ENCODE measurements at places on chromosomes 6 and 20. TPM values are rescaled to one million over a fixed set of nuclear protein-coding genes. Genes with fewer than 3 reads are reported as not detected.

DNA sequence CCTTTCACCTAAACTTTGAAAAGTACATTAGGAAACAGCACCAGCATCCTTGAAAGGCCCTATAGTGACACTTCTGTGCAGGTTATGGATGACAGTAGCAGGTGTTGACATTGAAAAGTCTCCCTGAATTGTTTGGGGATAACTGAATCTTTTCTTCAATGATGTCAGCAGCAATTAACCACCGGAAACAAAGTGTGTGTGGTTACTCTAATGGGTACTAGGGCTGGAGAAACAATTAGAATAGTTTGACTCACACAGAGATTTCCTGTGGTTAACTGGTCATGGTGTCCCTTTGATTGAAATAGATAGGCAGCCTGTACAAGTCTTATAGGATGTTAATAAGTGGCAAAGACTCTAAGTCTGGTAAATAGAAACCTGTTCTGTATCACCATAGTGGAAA lies 189.1 kb downstream of the TBX18 start:
- DNase-seq, result no peak

DNA sequence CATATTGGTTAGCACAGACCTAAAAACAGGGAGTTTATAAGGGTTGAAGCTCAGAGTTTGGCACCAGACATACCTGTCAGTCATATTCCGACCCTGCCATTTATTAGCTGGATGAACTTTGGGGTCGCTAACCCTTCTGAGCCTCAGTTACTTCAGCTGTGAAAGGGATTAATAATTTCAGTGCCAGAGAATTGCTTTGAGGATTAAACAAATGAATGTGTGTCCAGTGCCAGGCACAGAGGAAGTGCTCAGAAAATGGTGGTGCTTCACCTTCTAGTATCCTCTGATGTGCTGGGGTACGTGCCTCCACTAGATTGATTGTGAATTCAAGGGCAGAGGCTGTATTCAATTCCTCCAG lies 4.1 kb upstream of the EPB41L1 start:
- DNase-seq, result no peak

- peak; percentile 96 for DNase-seq
Observed at GRCh38 chr6:99424761-99425646, at the start of gene PNISR. TSS of gene PNISR (minus strand) at chr6:99425308. CDS start at chr6:99414659, 10,649 bp downstream.

GRCh38 chr6:35084041-35084491 lies 57.1 kb downstream of the TCP11 start:
- DNase-seq, result peak; percentile 83

DNA sequence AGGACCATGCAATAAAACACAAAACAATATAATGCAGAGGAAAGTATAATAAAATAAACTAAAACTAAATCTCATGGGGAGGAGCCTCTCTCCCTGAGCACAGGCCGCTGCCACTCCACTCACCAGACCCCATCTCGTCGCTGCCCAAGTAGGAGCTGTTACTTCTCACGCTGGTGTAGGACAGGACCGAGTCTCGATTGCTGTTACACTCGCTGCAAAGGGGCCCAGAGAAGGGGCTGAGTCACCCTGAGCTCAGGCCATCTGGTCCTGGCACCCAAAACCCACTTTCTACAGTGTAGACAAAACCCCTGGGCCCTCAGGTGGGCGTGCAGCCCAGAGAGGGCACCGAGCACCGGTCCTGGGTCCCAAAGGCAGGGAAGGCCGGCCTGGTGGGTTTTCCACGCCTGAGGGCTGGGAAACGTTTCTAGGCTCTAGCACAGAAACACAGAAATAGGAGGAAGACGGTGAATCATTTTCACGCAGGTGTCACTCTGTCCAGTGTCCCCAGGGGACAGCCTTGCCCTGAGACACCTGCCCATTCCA lies 183.4 kb downstream of the PREX1 start:
- no peak for DNase-seq

- no peak for DNase-seq
Observed at GRCh38 chr6:130922922-130923321, 95.7 kb downstream of the SMLR1 start.

DNA sequence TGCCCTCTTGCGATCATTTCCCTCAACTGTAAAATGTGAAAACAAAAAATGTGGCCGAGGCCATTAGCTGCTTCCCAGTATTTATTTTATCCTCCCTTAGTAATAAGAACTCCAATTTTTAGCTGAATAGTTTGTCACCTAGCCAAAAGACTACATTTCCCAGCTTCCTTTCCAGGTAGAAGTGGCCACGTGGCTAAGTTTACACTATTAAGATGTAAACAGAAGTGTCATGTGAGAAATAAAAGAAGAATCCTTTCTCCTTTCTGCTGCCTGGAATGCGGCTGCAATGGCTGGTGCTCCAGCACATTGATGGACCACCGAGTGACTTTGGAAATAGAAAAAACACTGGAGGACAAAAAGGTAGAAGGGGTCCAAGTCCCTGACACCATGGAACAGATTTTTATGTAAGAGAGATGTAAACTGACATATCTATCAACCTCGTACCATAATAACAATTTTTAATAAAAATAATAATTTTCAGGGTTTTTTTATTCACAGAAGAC lies 268.8 kb downstream of the PKHD1 start:
- no peak for DNase-seq

- DNase-seq, result no peak
Observed at GRCh38 chr20:34985461-34986310, 30.0 kb downstream of the MYH7B start.

- no peak for DNase-seq
Observed at GRCh38 chr6:15063253-15063853, 182.5 kb upstream of the JARID2 start.

DNA sequence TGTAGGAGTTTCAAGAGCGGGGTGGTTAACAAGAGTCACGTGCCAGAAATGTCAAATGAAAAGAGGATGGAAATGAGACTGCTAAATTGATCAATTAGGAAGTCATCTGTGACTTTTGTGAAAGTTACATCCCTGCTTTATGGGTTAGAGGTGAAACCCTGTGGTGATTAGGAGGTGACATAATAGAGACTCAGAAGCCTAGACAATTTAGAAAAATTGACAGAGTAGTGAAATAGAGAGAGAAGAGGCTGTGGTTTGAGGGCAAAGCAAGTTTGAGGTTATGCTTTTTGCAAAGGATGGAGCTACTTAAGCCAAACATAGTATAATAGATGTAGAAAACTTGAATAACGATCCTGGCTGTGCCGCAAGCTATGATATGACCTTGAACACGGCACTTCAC lies 71.8 kb downstream of the IMPG1 start:
- no peak for DNase-seq

DNA sequence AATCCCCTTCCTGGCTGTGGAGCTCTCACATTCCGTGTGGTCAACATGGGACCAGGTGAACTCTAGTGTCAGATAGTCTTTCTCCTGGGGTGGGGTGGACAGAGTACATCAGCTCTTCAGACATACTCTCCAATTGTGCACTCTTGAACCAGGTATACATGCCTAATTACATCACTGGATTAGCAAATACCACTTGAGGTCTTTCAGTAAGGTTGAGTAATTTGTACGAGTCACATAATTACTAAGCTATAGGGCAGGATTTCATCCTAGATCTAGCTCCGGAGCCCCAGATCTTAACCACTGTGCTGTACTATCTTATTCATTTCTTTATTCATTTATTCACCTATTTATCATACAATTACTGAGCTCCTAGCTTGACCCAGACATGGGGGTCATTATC lies 821.3 kb downstream of the TFAP2A start:
- no peak for DNase-seq

GRCh38 chr6:157821342-157822033 lies 1.6 kb upstream of the SNX9 start:
- no peak for DNase-seq

- no peak for DNase-seq
Observed at GRCh38 chr20:53157443-53158408, 185.6 kb downstream of the TSHZ2 start.

DNA sequence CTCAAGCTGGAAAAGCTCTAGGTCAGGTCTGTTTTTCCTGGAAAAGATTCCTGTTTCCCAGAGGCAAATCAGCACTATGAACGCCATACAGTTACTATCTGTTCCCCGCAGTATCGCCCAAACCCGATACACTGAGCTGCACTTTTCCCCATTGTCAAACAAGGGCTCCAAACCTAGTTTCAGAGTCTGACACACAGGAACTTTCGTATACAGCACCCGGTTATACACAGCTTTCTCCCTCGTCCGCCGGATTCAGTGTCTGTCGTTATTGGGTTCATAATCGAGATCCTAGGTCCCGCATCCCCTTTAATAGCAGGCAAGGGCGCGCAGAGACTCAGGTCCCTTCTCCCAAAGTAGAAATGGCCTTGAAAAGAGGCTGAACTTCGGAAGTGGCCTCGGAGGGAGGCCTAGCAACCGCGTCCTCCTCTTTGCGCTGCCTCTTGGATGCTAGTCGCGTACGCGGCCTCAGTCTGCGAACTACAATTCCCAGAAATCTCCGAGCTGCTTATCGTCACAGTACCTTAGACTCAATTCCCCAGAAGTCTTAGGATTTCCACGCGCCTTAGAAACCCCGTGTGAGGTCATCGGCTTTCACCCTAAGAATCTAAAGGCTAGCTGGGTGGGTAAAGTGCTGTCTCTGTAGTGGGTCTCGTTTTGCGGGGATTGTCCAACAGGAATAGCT lies 34.2 kb downstream of the ZNF391 start:
- no peak for DNase-seq

- DNase-seq, result no peak
Observed at GRCh38 chr6:36171573-36171972, 25.0 kb upstream of the BRPF3 start.

- DNase-seq, result no peak
Observed at GRCh38 chr20:57289391-57290177, 23.1 kb upstream of the BMP7 start.

DNA sequence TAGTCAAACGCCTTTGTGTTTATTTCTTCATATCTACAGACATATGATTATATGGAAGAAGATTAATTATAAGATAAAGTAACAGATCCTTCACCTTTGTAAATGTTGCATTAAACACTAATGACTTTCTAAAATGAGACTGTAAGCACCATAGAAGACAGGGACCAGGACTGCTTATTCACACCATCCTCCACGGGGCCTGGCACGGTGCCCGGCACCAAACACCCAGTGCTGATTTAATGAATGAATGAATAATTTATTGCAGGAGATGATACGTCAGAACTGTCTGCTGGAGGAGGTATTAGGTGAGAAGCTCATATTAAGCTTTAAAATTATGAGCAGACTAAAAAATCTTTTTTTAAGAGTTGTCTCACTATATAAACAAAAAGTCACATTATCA lies 88.3 kb downstream of the SLX4IP start:
- peak; percentile 81 for DNase-seq

DNA sequence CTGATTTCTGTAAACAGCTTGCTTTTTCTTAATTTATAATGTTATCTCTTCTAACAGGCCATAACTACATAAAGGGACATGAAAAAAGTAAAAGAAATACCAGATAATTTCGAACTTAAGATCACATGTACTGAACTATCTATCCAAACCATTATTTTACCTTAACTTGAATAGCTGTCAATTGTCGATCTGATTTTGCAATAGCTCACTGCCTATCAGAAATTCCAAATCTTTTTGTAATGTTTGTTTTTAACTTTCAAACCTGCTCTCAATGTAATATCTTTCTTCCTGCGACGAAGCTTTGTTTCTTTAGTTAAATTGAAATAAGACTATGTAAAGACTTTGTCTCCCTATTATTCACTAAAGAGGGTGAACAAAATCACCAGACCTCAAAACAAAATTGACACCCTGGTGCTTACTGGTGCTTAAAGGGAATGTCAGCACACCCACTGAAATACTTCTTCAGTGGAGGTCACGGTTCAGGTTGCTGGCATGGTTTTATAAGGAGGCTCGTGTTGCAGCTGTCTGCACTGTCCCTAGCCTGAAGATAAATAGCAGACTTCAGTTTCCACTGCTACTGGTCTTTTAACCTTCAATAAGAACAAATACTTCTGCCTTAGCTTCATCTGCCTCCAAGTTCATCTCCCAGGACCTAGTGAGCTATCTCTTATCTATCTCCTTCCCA lies 117.5 kb upstream of the QKI start:
- no peak for DNase-seq

- DNase-seq, result no peak
Observed at GRCh38 chr20:10357974-10358373, 76.0 kb downstream of the MKKS start.

GRCh38 chr6:17015144-17015543 lies 86.7 kb upstream of the STMND1 start:
- no peak for DNase-seq

- DNase-seq, result no peak
Observed at GRCh38 chr6:46203391-46204177, 32.8 kb upstream of the ENPP5 start.

DNA sequence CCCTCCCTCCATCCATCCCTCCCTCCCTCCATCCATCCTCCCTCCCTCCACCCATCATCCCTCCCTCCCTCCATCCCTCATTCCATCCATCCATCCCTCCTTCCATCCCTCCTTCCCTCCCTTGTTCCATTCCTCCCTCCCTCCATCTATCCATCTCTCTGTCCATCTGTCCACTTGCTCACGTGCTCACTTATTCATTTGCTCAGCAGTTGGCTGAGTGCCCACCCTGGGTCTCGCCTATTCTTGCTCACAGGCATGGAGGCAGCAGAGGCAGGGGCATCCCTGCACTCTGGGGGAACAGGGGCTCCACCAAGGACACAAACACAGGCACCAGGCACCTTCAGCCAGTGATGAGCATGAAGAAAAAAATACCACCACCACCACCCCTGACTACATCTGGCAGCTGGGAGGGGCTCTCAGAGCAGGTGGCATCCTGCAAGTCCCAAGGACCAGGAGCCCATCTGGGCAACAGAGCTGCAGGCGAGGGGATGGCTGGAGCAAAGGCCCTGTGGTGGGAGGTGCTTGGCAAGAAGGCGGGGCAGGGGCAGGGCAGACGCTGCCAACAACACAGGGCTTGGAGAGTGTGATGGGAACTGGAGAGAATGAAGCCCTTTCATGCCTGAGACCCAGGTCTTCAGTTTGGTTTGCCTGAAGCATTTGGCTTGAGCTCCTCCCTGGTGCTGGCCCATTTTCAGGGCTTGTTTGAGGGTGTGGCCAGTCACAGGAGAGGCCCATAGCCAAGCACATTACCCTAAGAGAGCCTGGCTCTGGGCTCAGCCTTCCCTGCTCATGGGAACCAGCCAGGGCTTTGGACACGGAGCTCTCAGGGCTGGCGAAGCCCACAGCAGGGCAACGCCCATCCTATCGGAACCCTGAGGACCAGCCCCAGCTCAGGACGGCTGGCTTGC lies 40.2 kb upstream of the MRGBP start:
- DNase-seq, result no peak

GMNN gene
- 9.7 TPM for total RNA-seq

PTGIS gene
- 241 TPM for total RNA-seq

HAO1 gene
- not detected for total RNA-seq

SYNGAP1 gene
- 24.6 TPM for total RNA-seq

MUC21 gene
- total RNA-seq, result not detected

KHDC1 gene
- 1.1 TPM for total RNA-seq

SASH1 gene
- total RNA-seq, result 101 TPM

PI16 gene
- total RNA-seq, result 14.0 TPM

C6orf15 gene
- not detected for total RNA-seq

COX7A2 gene
- 3,086 TPM for total RNA-seq

CDH22 gene
- total RNA-seq, result not detected
